ENCODE measurements at places on chromosomes 1 and 21.

GRCh38 chr1:160284220-160284781 is 632 bp downstream of the PEX19 start:
- peak; percentile 75 for DNase-seq

DNA sequence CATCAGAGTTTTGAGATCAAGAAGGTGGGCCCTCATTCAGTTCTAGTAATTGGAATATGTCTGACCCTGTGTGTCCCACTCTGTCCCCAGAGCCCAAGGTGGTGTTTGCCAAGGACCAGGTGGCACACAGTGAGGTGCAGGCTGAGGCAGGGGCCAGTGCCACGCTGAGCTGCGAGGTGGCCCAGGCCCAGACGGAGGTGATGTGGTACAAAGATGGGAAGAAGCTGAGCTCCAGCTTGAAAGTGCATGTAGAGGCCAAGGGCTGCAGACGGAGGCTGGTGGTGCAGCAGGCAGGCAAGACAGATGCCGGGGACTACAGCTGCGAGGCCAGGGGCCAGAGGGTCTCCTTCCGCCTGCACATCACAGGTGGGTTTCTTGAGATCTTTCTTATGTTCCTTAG is 35.2 kb downstream of the OBSCN start:
- no peak for DNase-seq

GRCh38 chr1:10965546-10966226 is 46.8 kb upstream of the TARDBP start:
- no peak for DNase-seq

- DNase-seq = no peak
These were observed 43.0 kb downstream of the RGS18 start for GRCh38 chr1:192201303-192201702.

DNA sequence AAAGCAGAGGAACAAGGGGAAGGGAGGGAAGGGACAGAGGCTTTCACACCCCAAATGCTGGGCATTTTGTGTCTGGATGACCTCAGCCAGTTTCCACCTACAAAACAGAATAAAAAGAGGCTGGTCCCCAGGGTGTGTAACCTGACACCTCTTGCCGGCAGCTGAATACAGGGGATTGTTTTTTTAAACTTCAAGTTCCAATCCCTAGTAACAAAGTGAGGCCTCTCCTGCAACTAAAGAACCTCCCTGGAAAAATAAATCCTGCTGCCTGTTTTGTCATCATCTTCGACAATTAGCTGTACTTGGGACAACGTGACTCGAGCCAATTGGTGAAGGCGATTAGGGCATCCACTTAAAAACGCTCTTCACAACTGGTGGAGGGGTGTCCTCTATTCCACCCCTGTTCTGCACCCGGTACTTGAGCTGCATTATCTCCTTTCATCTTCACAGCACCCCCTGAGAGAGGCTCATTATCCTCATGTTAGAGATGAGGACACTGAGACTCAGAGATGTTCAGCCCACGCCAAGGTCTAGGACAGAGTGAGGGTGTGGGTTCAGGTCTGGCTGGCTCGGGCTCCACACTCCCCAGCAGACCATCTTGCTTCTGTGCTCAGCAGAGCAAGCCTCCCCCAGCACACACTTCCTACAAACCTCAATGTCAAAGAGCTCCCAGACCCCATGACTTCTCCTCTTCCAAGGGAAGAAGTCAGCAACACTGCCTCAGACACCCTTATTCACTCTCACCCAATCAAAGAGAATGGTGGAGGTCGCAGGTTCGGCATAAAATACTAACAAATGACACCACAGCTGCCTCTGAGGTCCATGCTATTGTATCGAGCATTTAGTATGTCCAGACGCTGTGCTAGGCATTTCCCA is 15.2 kb downstream of the ITPKB start:
- DNase-seq = peak; percentile 62

- DNase-seq = peak; percentile 78
These were observed 40.4 kb downstream of the PHC2 start for GRCh38 chr1:33390542-33390941.
